ENCODE measurements at places on chromosomes 2 and 18. TPM values are rescaled to one million over a fixed set of nuclear protein-coding genes. Genes with fewer than 3 reads are reported as not detected.

The INHA gene
- not detected for total RNA-seq

The ZNF521 gene
- 41.6 TPM for total RNA-seq

The PPP1R1C gene
- total RNA-seq: not detected

The TXNDC2 gene
- total RNA-seq: not detected

The TMEM200C gene
- under 0.01 TPM for total RNA-seq

- H3K4me3 ChIP-seq: no peak overlapping the region
- no peaks in the 10 kb centered on the region for H3K27me3 ChIP-seq
- DNase-seq: no peak
- H3K36me3 ChIP-seq: no peaks in the 10 kb centered on the region
Measured at GRCh38 chr2:174591740-174592139, 5.9 kb downstream of the WIPF1 start.

- no peaks in the 10 kb centered on the region for H3K4me1 ChIP-seq
- H3K36me3 ChIP-seq: no peaks in the 10 kb centered on the region
- no peak overlapping the region for H3K4me3 ChIP-seq
- DNase-seq: no peak
- no peak overlapping the region for H3K27ac ChIP-seq
- H3K27me3 ChIP-seq: peaks cover 3% of the 10 kb centered on the region
Measured at GRCh38 chr18:12248926-12249720, 5.0 kb upstream of the CIDEA start.

DNA sequence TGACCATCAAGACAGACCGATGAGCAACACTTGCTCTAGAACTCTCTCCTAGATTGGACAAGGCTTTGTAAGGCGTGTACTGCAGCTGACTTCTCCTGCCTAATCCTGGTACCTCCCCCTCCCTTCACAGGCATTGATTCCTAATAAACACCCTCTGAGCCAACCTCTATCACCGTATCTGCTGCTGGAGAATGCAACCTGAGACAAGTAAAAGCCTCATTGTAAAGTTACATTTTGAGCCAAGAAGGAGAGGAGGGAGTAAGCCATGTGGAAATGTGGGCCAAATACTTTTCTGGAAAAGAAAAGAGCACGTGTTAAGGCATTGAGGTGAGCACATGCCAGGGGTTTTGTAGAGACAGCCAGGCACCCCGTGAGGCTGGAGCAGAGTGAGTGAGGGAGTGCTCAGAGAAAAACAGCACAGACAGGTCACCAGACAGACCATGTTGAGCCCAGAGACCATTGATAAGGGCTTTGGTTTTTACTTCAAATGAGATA is 2.6 kb upstream of the WDFY1 start:
- DNase-seq: no peak
- H3K4me3 ChIP-seq: no peak overlapping the region

DNA sequence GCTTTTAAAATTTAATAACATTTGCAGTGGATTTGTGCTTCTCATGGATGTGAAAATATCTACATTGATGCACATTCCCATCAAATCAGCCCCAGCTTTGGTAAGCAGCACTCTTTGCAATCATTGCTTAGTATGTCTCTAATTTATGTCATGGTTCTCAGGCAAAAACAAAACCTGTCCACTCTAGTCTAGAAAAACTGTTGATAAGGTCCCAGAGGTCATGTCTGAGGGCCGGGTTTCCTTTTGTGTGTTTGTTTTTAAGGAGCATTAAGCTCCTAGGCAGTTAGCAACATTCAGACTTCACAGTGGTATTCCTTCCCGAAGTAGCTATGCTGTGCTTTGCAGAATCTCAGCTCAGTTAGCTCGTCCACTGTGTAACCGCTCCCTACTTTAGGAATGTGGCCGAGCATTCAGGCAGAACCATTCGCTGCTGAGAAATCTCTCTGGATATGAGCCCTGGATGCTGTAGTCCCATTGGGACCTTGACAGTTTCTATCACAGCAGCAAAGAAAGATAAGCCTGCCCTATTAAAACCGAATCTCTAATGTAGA is 4.0 kb downstream of the DIPK1C start:
- peaks cover 7% of the 10 kb centered on the region for H3K4me1 ChIP-seq
- H3K4me3 ChIP-seq: no peak overlapping the region
- no peak overlapping the region for H3K27ac ChIP-seq
- no peak for DNase-seq

GRCh38 chr2:233241803-233242202 is 9.7 kb upstream of the ATG16L1 start:
- H3K27ac ChIP-seq: peak overlapping the region; percentile 10
- no peak overlapping the region for H3K4me3 ChIP-seq
- DNase-seq: no peak
- no peaks in the 10 kb centered on the region for H3K27me3 ChIP-seq

- no peak overlapping the region for H3K4me3 ChIP-seq
- DNase-seq: no peak
- H3K4me1 ChIP-seq: no peaks in the 10 kb centered on the region
- no peak overlapping the region for H3K27ac ChIP-seq
- no peaks in the 10 kb centered on the region for H3K36me3 ChIP-seq
- H3K27me3 ChIP-seq: no peaks in the 10 kb centered on the region
Measured at GRCh38 chr18:8366070-8366469, 243.2 kb upstream of the RAB12 start.

DNA sequence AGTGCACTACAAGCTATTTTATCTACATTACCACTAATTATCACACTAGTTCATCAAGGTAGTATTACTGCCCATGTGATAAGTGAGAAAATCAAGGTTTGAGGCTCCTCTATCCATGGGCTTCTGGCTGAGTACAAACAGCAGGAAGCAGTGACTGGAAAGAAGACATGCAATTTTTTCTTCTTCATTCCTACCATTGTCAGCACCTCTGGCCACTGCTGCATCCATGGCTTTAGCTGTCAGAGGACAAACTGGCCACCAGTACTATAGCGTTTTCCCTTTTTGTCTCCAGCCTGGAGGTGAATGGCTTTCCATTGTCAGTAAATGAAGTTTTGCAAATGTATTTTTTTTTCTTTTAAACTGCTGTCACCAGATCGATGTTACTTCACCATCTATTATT is 674.9 kb downstream of the LRP1B start:
- no peaks in the 10 kb centered on the region for H3K27me3 ChIP-seq
- no peak overlapping the region for H3K27ac ChIP-seq
- no peaks in the 10 kb centered on the region for H3K4me1 ChIP-seq
- no peak for DNase-seq
- no peaks in the 10 kb centered on the region for H3K36me3 ChIP-seq

DNA sequence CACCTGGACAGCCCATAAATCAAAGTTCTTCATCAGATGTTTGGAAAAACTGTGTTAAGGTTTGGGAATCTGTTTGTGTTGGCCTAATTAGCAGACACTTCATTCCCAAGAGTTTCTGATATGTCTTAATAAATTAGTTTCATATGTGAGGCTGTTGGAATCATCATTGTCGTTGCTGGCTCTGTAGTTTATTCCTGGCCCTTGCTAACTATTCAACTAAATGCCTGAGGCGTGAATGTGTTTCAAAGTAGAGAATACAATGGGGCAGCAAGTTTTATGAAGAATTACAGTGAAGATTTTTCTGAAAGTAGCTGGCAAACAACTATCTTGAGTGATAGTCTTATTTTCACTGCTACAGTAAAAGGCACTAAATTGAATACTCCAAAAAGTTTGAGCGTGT is 141.1 kb downstream of the PARD3B start:
- no peak overlapping the region for H3K4me3 ChIP-seq
- no peak overlapping the region for H3K27ac ChIP-seq
- no peaks in the 10 kb centered on the region for H3K4me1 ChIP-seq
- no peaks in the 10 kb centered on the region for H3K36me3 ChIP-seq
- DNase-seq: no peak

- H3K27ac ChIP-seq: no peak overlapping the region
- H3K4me1 ChIP-seq: peaks cover 3% of the 10 kb centered on the region
- no peaks in the 10 kb centered on the region for H3K27me3 ChIP-seq
- H3K4me3 ChIP-seq: no peak overlapping the region
- H3K36me3 ChIP-seq: no peaks in the 10 kb centered on the region
Measured at GRCh38 chr2:48114256-48114655, 208.0 kb upstream of the FBXO11 start.

- no peaks in the 10 kb centered on the region for H3K27me3 ChIP-seq
- no peak for DNase-seq
- H3K27ac ChIP-seq: no peak overlapping the region
- H3K4me1 ChIP-seq: peaks cover 2% of the 10 kb centered on the region
- no peak overlapping the region for H3K4me3 ChIP-seq
Measured at GRCh38 chr2:189298481-189298880, 118.9 kb upstream of the COL5A2 start.

DNA sequence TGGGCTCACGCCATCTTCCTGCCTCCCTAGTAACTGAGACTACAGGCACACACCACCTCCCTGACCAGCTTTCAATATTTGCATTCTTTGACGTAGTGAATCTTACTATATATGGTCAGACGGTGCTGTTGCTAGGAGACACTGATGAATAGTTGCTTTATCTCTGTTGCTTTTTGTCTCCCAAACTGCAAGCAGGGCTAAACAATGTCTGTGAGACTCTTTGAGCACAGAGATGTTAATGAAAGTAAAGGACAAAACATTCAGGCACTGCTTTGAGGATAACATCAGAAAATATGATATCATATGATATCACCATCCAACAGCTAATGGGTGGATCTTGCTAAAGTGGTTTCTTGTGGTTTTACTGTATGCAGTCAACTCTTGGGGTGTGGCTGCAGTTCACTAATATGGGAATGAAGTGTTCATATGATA is 43.0 kb downstream of the EMILIN2 start:
- H3K27ac ChIP-seq: no peak overlapping the region
- no peak overlapping the region for H3K4me3 ChIP-seq
- peaks cover 3% of the 10 kb centered on the region for H3K4me1 ChIP-seq
- H3K27me3 ChIP-seq: no peaks in the 10 kb centered on the region
- no peak for DNase-seq
- H3K36me3 ChIP-seq: peaks cover 9% of the 10 kb centered on the region

DNA sequence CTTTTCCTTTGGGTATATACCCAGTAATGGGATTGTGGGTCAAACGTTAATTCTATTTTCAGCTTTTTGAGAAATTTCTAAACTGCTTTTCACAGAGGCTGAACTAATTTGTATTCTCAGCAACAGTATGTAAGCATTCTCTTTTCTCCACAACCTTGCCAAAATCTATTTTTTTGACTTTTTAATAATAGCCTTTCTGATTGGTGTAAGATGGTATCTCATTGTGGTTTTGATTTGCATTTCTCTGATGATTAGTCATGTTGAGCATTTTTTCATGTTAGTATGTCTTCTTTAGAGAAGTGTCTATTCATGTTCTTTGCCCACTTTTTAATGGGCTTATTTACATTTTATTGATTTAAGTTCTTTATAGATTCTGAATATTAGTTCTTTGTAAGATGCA is 145.5 kb downstream of the TRABD2A start:
- H3K36me3 ChIP-seq: no peaks in the 10 kb centered on the region
- H3K27me3 ChIP-seq: no peaks in the 10 kb centered on the region
- no peaks in the 10 kb centered on the region for H3K4me1 ChIP-seq
- no peak overlapping the region for H3K27ac ChIP-seq

- peaks cover 3% of the 10 kb centered on the region for H3K4me1 ChIP-seq
- H3K27me3 ChIP-seq: no peaks in the 10 kb centered on the region
- H3K27ac ChIP-seq: no peak overlapping the region
- no peak overlapping the region for H3K4me3 ChIP-seq
- no peak for DNase-seq
Measured at GRCh38 chr2:177550264-177551200, 158.0 kb downstream of the AGPS start.

DNA sequence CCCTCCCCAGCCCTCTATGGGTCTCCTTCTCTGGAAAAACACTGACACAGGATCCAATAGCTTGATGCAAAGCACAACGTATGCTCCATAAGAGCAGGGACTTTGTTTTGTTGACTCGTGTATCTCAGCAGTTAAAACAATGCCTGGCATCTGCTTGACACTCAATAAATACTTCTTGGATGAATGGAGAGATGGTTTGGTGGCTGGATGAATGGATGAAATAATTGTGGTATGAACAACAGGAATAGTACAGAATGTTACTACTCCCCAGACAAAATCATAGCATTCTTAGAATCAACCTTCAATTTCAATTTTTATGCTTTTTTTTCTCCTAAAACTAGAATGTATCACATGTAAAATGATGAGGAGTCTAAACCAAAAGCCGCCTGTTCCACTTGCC is 57.4 kb downstream of the KCNE4 start:
- H3K36me3 ChIP-seq: no peaks in the 10 kb centered on the region
- no peaks in the 10 kb centered on the region for H3K27me3 ChIP-seq
- no peak for DNase-seq
- H3K27ac ChIP-seq: no peak overlapping the region
- no peaks in the 10 kb centered on the region for H3K4me1 ChIP-seq

DNA sequence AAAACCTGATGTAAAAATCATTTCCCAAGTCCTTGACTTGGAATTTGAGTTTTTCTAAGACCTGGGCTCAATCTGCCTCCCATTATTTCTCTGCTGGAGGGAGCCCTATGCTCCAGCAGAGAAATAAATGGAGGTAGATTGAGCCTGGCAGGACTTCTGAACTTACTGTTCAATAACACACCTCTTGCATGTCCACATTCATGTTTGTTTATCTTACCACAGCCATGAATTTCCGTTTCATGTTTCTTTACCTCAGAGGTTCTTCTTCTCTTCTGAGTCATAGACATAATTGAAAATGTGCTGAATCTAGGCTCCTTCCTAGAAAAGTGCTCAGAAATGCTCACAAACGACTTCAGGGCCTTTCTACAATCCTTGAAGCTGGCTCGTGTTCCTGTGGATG is 170.8 kb downstream of the PMAIP1 start:
- no peaks in the 10 kb centered on the region for H3K36me3 ChIP-seq
- H3K4me1 ChIP-seq: no peaks in the 10 kb centered on the region
- no peak for DNase-seq
- H3K4me3 ChIP-seq: no peak overlapping the region

DNA sequence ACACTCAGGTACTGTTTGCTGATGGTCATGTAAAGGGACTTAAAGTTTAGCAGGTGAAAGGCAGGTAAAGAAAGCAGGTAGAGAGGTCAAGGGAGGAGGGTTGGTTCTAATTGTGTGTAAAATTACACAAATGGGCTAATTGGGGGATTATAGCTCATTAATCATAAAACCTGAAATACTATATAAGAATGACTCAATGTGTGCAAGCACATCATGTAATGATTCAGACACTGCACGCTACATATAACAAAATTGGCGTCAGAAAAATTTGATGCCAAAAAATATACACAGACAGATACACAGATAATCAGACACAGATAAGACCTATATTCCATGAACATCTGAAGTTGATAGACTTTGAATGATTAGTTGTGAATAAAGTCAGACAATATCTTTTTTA is 120.7 kb upstream of the LMAN1 start:
- H3K4me1 ChIP-seq: no peaks in the 10 kb centered on the region
- no peak for DNase-seq
- no peak overlapping the region for H3K27ac ChIP-seq
- no peaks in the 10 kb centered on the region for H3K36me3 ChIP-seq
- H3K4me3 ChIP-seq: no peak overlapping the region

DNA sequence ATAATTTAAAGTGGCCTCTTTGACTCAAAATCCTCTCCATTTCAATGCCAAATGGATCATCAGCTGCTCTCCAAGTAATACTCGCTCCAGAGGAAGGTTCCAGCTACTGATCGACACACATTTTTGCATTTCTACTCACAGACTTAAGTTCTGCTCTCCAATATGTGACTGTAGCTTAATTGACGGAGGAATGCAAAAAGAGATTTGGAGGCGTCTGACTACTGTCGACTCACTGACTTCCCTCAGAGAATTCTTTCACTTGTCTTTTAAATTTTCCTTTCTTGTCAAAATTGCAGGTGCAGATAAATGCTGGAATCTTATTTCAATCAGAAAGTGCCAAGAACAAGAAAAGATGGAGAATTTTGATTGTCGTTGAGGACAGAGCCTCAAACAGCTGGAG is 84.1 kb upstream of the PAPOLG start:
- no peaks in the 10 kb centered on the region for H3K27me3 ChIP-seq
- no peak overlapping the region for H3K4me3 ChIP-seq
- no peaks in the 10 kb centered on the region for H3K4me1 ChIP-seq
- no peaks in the 10 kb centered on the region for H3K36me3 ChIP-seq
- DNase-seq: no peak
- H3K27ac ChIP-seq: no peak overlapping the region

All from ascending aorta (tissue), 2 donors.